NCI-H1930 (cell line): ENCODE measurements at places on chromosomes 12 and 14.
A peak's percentile ranks its signal among the peaks of the same experiment; 100 is the strongest.

- peak; percentile 14 for DNase-seq
Measured at GRCh38 chr12:98653866-98654493, 8.9 kb downstream of the APAF1 start.

DNA sequence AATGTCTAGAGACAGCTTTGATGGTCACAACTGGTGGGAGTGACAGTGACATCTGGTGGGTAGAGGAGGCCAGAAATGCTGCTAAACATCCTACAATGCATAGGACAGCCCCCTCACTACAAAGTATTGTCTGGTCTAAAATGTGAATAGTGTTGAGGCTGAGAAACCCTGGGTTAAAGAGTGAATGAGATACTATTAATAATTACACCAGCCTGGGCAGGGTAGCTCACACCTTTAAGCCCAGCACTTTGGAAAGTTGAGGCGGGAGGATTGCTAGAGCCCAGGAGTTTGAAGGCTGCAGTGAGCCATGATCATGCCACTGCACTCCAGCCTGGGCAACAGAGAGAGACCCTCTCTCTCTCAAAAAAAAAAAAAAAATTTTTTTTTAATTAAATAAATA is 11.1 kb downstream of the SVOP start:
- DNase-seq: no peak

GRCh38 chr14:90533591-90534021 is 136.8 kb downstream of the CALM1 start:
- DNase-seq: no peak

- no peak for DNase-seq
Measured at GRCh38 chr12:122204167-122205052, 901 bp downstream of the B3GNT4 start.

DNA sequence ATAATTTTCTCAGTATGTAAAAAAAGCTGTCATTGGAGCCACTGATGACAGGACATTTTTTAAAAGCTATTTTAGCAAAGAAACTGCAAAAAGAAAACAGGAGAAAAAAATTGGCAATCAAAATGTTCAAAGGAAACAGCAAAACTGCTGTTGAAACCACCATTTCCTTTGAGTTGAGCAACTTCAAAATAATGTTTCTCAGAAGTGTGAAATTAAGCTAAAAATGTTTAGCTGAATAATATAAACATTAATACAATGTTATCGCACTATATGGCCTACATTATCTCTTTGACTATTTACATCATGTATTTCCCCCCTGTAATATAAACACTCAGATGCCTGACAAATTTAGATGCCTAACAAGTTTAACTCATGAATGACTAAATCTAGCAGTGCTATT is 23.4 kb upstream of the GLIPR1 start:
- no peak for DNase-seq

DNA sequence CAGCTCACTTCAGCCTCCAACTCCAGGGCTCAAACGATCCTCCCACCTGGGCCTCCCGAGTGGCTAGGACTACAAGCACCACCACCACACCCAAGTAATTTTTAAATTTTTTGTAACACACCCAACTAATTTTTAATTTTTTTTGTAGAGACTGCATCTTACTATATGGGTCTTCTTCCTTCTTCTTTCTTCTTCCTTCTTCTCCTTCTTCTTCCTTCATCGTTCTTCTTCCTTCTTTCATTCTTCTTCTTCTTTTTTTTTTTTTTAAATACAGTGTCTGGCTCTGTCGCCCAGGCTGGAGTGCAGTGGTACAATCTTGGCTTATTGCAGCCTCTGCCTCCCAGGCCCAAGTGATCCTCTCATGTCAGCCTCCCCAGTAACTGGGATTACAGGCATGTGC is 965 bp upstream of the CREBL2 start:
- no peak for DNase-seq

DNA sequence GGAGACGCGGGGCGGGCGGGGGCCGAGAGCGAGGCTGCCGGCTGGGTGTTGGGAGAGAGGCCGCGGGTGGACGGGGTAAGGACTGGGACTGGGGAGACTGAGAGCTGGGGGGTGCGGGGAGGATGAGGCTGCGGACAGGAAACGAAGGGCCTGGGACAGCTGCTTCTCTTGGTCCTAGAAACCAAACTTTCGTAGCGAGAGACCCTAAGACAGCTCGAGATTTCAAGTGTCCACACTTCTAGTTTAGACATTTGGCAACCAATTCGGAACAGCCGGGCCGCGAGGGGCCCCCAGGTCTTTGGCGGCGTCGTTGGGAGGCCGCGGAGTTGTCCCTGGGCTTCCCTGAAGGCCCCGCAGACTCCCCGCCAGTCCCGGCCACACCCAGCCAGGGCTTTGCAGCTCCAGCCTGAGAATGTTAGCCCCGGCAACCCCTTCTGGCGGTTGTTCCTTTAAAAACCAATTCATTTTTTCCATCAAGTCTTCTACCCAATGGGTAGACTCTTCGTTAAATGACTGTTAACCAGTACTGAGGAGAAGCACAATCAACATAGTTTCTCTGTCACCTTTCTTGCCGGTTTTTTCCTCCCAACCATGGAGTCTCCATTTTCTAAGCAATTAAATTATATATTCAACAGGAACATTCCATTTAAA is 11.5 kb downstream of the NKX2-1 start:
- DNase-seq: no peak

- no peak for DNase-seq
Measured at GRCh38 chr14:74879427-74880182, 2.1 kb upstream of the DLST start.

DNA sequence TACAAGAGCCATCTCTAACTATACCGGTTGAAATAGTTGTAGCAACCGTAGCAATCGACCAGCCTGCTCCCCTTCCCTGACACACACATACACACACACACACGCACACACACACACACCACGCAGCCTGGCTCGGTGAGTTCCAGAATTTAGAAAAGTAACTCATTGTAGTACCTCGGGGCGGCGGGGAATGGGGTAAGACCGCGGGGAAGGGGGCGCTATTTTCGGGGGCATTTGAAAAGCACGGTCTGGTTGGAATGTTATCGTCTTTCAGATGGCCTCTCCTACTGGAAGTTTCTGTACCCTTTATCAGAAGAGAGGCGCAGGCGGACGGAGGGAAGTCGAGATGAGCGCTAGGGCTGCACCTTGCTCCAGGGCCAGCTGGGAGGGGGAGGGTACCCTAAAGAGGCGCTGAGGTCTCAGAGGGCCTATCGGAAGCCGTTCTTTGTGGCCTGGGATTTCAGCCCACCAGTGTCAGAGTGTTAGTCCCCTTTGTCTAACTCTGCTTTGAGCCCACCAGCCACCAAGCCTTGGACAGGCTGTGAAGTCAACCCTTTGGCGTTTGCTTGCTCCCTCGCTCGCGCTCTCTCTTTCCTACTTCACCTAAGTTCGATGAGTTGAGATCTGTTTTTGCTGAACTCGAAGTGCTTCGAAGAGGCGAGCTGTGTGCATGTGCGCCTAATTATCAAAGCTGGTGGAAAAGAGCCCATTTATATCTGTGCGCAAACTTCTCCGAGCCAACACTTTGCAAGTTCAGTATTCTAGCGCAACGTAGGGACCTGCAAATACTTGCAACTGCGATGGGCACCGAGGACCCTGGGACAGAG is 837 bp downstream of the COL2A1 start:
- DNase-seq: no peak

DNA sequence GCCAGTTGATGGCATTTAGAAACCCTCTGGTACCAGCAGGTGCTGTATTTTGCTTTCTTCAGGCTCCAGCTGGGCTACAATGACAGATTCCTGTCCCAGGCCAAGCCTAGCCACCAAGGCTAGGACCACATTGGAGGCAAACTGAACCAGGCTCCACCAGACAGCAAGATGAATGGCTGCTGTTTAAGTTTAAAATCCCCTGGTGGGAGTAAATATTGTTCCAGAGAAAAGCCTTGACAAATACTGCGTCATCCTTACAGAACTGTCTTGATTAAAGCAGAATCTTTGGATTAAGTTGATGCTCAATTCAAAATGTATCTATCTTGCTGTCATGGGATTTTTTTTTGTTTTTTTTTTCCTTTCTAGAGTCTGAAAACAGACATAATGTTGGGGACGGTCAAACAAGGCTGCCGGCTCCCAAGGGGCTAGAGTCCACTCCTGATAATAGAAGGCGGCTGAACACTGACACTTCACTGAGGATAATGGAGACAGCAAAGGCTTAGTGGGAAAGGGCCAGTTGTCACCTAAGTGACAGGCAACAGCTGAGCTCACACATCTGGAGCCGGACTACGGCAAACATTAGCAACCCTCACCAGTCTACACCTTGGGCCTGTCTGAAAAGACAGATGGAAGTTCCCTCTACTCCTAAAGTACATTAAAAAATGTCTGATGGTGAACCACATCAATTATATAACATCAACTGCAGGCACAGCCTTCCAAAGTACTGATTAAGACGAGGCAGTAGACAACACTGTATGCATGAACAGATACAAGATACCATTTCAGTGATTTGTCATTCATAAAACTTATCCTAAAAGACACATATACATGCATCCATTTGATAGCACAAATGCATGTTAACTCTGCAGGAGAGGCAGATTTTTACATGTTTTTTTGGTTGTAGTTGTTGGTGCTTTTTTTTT is 1.7 kb downstream of the PRICKLE1 start:
- peak; percentile 97 for DNase-seq

DNA sequence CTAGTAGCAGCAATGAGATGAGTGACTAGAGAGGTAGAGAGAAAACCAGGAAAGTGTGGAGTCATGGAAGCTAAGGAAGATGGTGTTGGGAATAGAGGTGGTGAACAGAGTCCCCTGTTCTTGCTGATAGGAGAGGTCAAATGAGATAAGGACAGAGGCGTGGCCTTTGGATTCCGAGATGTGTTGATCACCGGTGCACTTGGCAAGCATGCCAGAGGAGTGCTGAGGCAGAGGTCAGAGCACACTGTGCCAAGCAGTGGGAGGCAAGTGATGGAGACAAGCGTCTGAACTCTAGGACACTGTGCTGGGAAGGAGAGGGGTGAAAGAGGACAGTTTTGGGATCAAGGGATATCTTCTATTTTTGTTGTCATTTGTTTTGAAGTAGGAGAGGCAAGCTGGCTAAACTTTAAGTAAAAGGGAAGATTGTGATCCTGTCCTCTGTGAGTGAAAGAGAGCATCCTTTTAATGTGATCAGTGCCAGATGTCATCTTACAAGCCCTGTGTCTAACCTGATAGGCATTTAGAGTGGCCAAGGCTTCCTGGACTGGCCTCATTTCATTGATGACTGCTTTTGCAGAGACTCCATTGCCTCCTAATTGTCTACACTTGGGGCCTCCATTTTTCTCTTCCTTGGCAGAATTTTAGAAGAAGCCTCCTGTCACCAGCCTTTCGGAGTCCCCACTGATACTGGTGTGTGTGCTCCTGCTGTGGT is 336.4 kb downstream of the CACNA1C start:
- DNase-seq: no peak

GRCh38 chr14:75917322-75917945 is 64.4 kb downstream of the TGFB3 start:
- no peak for DNase-seq

- DNase-seq: no peak
Measured at GRCh38 chr12:110627500-110628195, 13.7 kb downstream of the TCTN1 start.

DNA sequence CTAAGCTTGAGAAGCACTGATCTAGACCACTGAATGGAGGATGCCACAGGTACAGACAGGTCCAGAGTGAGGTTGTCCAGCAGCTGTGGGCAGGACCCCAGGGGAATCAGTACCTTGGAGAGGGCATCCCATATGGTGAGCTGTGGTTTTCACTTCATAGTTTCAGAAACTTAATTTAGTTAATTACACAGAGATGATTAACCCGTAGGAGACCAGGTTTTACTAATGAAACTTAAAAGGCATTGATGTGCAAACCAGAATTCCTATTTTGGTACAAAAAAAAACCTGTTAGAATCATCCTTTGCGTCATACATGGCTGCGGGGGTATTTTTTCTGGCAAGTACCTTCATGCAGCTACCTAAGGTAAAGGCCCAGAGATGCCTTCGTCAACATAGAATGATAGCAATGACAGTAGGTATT is 159.3 kb downstream of the DACT1 start:
- no peak for DNase-seq

DNA sequence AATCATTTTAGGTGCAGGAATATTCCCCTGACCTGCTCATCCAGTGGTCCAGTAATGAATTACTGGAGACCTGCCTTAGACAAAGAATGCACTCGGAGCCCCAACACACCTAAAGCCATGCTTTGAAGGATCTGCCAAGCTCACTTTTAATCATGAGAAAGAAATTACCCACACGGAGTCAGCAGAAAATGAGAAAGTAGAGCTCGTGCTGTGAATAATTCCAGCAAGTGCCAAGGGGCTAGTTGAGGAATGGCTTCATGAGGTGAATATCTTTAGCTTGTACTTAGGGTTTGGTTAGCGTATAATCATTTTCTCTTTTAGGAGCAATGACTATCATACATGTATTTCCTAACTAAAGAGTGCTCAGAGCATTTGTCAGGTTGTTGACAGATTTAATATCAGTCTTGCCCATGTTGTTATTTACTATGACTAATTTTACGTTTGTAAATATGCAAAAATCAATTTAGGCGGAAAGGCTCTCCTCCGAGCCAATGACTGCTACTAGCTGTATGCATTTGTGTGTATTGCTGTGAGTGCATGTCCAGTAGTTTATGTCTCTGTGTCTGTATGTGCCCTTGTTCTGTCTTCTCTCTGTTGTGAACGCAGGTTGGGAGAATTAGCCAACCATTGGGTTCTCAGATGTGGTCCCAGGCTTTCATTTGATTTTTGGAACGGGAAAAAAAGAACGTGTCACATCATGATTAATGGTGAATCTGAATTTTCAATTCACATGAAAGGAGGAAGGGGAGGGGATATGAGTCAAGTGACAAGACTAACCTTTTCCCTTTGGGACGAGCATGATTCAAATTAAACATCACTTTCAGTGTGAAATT is 98.4 kb downstream of the RMST start:
- no peak for DNase-seq

- DNase-seq: no peak
Measured at GRCh38 chr12:64522316-64522715, 70.4 kb downstream of the TBK1 start.
